ENCODE measurements at places on chromosomes 4 and X.
A peak's percentile ranks its signal among the peaks of the same experiment; 100 is the strongest.

DNA sequence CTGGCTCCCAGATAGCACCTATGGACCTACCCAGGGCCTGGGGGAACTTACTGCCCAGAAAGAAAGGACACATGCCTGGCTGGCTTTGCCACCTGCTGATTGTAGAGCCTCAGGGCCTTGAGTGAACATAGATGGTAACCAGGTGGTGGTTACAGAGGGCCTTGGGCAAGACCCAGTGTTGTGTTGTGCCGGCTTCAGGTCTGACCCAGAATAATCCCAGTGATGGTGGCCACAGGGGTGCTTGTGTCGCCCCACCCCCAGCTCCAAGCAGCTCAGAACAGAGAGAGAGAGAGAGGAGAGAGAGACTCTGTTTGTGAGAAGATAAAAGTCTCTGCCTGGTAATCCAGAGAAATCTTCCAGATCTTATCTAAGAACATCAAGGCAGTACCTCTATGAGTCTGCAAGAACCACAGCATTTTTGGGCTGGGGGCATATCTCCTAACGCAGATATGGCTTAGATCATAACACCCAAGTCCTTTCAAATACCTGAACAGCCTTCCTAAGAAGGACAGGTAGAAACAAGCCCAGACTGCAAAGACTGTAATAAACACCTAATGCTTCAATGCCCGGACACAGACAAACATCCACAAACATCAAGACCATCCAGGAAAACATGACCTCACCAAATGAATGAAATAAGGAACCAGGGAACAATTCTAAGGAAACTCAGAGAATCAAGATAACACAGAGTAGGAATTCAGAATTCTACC is 16.3 kb upstream of the RP2 start:
- no peak for DNase-seq

DNA sequence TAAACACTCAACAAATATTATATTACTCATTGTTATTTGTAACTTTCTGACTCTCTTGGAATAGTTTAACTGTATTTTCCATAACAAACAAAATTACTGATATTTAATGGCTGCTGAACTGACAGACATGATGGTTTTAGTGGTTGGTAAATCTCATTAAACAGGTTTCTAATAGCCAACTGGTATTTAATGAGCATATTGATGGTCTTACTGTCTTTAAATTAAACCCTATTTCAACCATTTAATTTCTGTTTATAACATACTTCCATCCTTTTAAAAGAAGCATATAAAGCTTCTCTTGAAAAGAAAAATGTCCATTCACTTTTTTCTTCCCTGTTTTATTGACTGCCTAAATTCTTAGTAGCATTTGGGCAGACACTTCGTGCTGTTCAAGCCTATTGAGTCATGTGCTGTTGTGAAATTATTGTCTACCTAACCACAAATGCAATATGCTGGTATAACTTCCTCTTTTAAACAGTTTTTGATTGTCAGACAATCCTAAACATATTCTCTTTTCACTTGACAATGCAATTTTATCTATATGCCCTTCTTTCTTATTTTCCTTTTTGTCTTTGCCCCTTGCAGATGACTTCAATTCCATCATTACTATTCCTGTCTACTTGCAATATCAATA is 163.9 kb upstream of the SLC7A11 start:
- DNase-seq, result no peak

GRCh38 chr4:140996766-140997165 is 136.5 kb downstream of the RNF150 start:
- DNase-seq, result no peak

GRCh38 chrX:23134136-23134535 is 134.4 kb downstream of the DDX53 start:
- DNase-seq, result no peak

GRCh38 chr4:25993395-25994185 is 79.6 kb downstream of the SMIM20 start:
- DNase-seq, result peak; percentile 11

DNA sequence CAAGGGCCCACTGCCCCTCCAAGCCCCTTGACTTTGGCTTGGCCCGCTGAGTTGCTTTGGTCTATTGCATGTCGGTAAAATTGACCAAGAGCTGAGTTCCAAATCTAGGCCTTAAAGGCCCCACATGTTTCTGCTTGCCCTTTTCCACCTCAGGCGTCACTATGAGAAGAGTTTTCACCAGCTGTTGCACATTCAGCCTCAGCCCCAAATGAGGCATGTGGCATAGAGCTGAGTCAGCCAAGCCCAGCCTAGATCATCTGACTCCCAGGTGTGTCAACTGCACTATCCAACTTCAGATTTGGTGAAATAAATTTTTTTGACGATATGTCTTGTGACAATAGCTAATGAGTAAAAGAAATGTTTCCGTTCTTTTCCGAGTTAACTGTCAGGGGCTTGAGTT is 424.5 kb upstream of the FAM47C start:
- no peak for DNase-seq

DNA sequence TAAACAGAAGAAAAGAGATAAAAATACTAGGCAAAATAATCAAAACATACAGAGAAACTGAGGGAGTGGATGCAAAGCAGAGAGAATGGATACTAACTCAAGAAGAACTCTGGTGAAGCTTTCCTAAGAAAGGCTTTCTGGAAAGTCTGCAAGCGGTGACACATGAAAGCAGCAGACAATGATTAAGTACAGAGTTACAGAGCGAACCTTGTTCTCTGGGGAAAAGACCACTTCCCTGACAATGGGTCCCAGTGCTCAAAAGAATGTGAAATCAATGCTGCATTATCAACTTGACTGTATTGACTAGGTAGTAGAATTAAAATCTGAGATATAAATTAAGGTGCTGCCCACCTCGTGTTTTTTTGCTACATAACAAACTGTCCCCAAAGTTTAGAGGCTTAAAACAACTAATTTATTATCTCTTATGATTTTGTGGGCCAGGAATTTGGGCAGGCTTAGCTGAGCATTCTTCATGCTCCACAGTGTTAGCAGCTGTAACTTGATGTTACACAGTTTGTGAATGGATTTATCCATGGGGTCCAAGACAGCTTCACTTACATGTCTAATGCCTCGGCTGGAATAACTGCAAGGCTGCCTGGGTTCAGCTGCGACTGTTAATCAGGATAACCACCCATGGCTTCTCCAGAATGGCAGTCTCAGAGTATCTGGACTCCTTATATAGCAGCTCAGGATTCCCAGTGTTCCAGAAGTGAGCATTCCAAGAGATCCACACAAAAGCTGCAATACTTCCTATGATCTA is 106.9 kb upstream of the INPP4B start:
- no peak for DNase-seq

DNA sequence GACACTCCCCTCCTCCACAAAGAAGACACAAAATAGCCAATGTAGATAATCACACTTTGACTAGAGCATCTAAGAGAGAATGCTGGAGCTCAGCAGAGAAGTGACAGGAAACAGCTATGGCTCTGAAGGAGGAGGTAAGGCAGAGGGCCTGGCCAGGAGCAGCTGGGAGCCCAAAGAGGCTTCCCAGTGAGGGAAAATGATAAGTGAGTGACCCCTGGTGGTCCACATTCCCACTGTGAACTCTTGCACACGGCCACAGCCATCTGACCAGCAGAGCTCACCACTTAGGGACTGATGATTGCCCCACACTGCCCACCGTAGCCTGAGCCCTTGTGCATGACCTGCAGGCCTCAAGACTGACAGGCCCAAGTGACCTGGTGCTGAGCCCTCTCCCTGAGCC is 162.7 kb upstream of the GALNTL6 start:
- no peak for DNase-seq

DNA sequence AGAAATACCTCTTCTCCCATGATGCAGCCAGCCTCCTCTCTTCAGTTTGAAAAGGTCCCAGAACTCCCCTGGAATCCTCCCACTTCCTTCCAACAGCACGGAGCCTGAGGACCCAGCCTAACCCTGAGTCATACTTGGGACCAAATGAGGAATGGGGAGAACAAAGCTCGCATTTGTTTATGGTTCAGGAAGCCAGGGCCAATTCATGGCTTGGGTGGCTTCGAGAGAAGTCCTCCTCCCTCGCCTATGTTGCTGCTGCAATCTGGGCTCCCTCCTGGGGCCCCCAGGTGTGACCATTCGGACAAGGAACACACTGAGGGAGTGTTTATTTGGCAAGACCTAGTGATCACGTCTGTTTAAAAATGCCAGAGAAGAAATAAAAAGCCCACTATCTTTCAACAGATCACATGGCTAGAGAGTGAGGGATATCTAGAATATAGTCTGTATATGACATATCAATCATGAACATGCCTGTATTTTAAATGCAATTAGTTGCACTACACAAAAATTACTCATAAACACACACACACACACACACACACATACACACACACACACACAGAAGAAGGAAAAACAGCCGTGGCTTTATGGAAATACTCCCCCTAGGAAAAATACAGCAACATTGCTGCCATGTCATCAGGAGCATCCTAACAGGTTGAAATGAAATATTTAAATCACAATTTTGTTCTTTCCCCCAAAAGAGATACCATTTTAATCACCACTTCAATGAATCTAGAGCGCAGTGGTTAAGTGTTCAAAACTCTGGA is 155.7 kb upstream of the MAP3K15 start:
- DNase-seq, result no peak

GRCh38 chrX:22758807-22759481 is 240.8 kb upstream of the DDX53 start:
- no peak for DNase-seq

GRCh38 chr4:94451695-94452475 is at the start of gene PDLIM5:
Gene PDLIM5 (plus strand): TSS chr4:94451942. CDS start chr4:94455289, 3,347 bp downstream.
- peak; percentile 88 for DNase-seq

DNA sequence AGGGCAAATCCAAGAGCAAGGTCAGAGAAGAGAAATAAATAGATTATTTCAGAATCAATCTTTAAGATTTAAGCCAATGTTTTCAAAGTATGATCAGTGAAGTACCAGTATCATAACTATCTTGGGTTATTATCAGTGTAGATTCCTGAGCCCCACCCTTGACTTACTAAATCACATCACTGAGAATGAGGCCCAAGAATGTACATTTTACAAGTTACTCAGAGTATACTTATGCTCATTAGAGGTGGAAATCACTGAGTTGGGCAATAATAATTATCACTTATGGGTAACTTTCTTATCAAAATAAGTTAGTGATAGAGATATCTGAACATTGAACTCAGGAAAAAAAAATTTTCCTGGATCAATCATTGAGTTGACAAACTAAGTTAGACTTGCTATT is 121.6 kb upstream of the NOCT start:
- DNase-seq, result no peak

DNA sequence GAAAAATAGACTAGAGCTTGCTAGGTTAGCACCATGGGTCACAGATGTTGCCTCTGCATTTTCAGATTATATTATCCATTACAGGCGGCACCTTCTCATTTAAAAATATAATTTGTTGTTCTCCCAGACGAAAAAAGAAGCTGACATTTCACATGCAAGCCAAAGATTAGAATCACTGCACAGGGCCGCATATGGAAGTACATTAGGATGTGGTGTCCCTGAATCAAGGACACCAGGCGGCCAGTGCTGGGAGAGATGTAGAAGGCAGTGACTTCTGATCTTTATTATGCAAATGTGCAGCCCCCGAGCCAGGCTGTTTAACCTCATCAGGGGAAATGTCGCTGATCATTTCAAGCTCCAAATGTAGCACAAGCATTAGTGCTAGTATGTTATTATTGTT is 22.8 kb downstream of the REELD1 start:
- no peak for DNase-seq

GRCh38 chrX:40433160-40433559 is 147.6 kb upstream of the ATP6AP2 start:
- no peak for DNase-seq

DNA sequence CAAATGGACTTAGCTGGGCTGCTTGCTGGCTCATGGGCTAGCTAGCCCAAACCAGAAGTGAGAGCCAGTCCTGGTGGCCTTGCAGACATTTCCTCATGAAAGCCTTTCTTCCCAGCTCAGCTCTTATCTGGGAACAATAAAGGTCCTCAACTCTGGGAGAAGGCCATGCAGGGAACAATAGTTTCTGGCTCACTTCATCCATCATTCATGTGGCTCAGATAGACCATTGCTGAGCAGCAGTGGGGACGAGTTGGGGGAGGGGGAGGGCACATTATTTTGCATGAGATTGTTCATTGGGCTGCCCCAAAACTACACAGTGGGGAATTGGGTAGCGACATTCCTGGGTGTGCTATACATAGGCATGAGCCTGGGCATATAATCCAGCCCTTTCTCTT is 47.6 kb downstream of the NHSL2 start:
- DNase-seq, result no peak

DNA sequence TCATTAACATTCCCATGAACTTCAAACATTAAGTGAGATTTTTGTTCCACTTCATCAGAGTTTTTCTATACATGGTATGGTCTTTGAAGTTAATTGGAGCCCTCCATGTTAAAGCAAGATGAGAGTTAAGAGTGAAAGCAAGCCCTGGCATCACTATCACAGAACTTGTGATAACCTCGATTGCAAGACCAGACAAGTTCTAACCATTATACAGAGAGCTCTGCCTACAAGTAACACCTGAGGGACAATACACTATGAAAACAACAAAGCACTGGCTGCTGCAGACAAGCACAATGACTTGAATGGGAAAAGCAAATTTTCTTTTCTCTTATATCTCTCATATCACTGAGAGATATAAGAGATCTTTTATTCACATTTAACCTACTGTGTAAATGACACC is 126.6 kb upstream of the GYPA start:
- DNase-seq, result no peak

GRCh38 chrX:143837010-143837843 is 46.6 kb upstream of the UBE2NL start:
- no peak for DNase-seq

- no peak for DNase-seq
These were observed 137.3 kb upstream of the FTHL17 start for GRCh38 chrX:31209005-31209628.

DNA sequence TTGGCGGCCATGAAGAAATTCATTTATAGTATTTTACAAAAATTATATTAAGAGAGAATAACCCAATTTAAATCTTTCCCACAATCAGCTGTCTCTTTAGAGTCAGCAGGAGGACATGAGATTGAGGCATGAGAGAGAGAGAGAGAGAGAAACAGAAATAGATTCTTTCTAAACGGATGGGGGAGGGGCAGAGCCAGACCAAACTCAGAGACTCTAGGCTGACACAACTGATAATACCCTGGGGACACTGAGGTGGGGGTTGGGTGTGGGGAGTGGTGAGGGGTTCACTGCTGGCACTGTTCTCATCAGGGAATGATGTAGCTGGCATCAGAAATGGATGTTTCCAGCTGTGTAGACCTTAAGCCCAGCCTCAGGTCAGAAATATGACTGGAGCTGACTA is 20.5 kb upstream of the HOPX start:
- DNase-seq, result no peak
